ENCODE measurements at places on chromosomes 2 and 18.

DNA sequence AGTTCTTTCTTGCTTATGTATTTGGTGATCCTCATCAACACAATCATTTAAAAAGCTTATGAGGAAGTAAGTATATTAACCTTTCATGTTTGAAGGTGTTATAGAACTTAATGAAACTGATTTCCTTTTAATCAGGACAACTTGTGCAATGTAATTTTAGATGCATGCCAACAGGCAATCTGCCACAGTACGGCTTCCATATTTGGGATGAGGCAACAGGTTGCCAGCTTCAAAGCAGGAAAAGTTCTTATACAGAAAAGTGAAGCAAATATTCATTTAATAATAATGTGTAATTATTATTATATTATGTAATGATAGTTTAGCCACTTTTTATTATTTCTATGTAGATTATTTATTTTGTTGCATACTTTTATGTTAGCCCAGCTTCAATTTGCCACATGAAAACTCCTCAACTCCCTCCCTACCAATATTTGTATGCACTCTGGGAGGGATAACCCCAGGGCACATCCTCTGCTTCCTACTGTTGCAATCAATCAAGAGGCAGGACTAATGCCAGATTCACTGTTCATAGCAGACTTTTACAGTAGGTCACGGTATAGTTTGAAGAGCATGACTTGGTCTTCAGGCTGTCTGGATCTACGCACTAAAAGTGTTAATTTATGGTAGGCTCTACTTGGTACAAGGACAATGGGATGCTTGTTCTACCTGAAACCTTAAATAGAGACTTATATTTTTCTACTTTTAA lies 277.2 kb downstream of the AGPS start:
- peak; percentile 36 for DNase-seq

GRCh38 chr2:69997015-69997830 lies 35.8 kb upstream of the ASPRV1 start:
- DNase-seq: peak; percentile 7

GRCh38 chr2:73110168-73111072 lies 2.3 kb downstream of the RAB11FIP5 start:
- no peak for DNase-seq

DNA sequence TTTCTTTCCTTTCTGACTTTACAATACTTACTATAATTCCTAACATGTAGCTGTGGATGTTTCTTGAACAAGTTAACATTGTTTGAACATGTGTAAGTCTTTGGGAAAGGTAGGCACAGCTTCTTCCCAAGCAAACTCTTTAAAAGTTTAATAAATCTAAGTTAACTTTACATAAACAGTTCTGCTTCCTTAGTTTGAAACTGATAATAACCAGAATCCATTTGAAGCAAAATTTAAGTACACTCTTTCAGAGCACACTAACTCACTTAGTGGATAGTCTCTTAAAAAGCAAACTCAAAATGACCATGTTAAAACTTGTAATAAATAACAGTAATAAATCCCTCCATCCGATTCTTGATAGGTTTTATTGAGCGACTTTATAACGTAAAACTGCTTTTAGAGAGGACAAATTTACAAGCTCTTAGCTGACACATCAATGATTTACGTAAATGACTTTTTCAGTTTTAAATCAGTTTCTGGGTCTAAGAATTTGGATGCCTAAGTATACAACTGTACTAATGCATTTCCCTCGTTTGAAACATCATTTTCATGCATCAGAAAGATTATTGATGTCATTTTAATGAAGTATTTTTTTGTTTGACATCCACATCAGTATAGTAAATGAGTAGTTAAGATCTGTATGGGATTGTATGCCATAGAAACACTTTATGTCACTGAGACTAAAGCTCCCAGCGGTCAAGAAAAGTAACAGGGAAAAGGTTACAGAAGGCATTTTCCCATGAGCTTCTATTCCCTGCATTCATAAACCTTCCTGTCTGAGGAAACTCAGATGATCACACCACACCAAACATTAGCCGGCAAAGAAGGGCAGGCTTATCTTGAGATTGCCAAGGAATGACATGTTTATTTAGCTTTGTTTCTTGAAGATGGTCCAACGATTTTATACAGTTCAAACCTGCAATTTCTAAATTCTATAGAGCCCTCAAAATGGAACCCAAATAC lies 67.5 kb downstream of the PDE1A start:
- DNase-seq: no peak

GRCh38 chr2:105287692-105288091 lies 41.8 kb downstream of the TGFBRAP1 start:
- no peak for DNase-seq

- DNase-seq: no peak
Measured at GRCh38 chr18:55287149-55287806, 300.7 kb downstream of the TCF4 start.

- DNase-seq: no peak
Measured at GRCh38 chr2:73759904-73760303, 20.0 kb downstream of the DUSP11 start.

GRCh38 chr2:95231723-95232122 lies 24.4 kb downstream of the ZNF892 start:
- DNase-seq: no peak

DNA sequence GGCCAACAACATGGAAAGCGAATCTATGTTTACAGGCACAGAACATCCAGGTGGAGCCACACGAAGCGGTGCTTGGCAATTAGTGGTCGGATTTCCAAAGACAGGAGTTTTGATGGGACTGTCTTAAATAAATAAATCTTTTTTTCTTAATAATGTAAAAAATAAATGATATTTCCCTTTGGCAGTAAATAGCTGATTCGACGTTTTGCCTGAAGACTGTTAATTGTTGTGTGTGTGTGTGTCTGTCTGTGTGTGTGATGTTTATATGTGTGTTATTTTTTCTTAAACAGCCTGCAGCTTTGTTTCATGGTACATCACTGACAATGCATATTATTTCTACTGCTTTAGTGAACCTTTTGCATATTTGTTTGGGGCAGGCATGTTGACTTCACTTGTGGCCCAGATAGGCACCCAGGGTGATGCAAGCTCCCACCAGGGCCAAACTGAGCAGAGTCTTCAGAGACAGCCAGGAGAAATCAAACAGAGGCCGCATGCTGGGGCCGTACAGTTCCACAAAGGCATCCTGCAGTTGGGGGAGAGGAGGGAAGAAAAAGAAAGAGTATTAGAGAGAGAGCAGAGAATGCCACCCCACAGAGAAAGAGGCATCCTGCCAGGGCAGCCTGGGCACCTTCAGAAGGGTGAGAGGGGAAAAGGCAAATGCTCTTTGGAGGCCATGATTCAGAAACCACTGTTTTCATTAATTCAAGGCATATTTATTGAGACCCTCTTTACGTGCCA lies 191.2 kb downstream of the BCL2 start:
- no peak for DNase-seq

DNA sequence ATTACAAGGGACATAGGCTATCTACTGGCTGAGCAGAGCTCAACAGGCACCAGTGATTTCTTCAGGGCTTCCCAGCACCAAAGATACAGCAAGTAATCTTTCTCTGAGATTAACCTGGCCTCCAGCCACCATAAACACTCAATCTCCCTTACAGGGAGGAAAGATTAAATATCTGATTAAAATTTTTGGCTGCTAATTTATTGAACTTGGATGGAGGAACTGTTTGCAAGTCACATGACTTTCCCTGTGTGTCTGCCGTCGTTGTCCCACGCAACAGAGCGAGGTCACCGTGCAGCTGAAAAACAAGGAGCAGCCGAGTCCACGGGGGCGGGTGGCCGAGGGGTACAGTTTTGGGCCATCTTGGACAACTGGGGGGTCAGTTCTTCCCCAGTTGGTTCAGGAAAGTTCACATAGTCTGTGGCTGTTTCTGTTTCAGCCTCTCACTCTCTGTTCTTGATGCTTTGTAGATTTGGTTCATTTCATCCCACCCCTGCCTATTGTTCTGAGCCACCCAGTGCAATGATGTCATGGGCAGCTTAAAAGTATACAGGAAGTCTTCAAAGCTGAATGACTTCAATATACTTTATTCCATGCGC lies 186.8 kb upstream of the CTAGE1 start:
- peak; percentile 93 for DNase-seq

Data from kidney (tissue), 22 donors.